Colonic mucosa (tissue), 4 donors: ENCODE measurements at places on chromosomes 13 and 19. TPM values are rescaled to one million over a fixed set of nuclear protein-coding genes. Genes with fewer than 3 reads are reported as not detected.

C1QTNF9 gene
- total RNA-seq, result 0.19 TPM

DNA sequence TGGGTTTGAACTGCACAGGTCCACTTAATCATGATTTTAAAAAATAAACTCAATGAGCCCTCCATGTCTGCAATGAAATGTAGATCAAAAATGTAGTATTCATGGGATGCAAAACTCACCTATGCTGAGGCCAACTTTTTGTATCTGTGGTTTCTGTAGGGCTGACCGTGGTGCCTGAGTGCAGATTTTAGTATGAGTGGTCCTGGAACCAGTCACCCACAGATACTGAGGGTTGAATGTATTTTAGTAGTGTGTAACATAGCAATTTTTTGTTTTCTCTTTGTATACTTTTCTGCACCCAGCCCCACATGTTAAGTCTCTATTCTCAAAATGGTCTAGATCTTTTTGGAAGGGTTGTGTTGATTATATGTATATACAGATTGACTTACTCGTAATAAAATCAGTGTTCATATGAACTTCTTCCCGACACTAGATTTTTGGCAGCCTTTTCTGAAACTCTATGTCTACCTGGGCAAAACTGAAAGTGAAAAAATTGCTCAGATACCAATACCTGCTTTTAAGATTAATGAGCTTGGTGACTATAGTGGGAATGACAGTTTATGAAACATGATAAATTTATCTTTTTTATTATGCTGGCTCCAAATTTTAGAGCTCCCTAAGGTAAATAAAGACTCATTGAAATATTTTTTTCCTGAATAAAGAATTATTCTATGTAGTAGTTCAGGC is 51.6 kb downstream of the DNAJC15 start:
- no peak for DNase-seq

- no peak for DNase-seq
These were observed 3.9 kb upstream of the KDM4B start for GRCh38 chr19:4965061-4965460.

- DNase-seq, result no peak
These were observed 193.9 kb downstream of the RBM26 start for GRCh38 chr13:79212064-79212619.

- DNase-seq, result no peak
These were observed 31.8 kb upstream of the RFXAP start for GRCh38 chr13:36787181-36787580.

- no peak for DNase-seq
These were observed 2.2 kb upstream of the TNFSF13B start for GRCh38 chr13:108267347-108267746.
